ENCODE measurements at places on chromosomes 11 and 22. TPM values are rescaled to one million over a fixed set of nuclear protein-coding genes. Genes with fewer than 3 reads are reported as not detected.
A peak's percentile ranks its signal among the peaks of the same experiment; 100 is the strongest.

GRCh38 chr11:27075655-27076054 lies 35.0 kb downstream of the BBOX1 start:
- no peak for DNase-seq

DNA sequence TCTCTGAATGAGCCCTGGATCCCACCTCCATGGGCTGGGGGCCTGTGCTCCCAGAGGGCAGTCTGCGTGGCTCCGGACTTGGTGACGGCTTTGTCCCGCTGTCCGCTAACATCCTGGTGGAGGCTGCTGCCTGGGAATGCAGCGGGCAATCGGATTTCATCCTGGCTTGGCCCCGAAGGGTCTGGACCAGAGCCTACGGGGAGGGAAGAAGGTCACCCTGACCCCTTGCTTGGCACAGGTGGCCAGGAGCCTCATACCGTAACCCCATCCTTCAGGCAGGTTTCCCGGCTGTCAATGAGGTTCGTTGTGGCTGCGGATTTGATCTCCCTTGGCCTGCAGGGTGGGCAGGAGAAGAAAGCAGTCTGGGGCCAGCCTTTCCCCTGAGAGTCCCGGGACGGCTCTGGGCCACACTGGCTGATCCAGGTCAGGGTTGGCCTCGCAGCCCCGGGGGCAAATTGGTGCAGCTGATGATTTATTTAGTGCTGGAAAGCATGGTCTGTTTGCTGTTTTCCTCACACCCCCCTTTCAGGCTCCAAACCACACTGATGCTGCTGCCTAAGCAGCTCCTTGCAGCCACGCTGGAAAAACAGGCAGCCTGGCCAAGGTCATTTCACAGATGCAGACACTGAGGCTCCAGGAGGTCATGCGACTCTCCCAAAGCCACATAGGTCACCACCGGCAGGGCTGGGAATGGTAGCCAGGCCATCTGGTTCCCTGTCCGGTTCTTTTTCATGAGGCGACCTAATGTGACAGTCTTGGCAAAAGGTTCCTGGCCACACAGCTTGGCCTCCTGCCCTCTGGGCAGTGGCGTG lies 15.0 kb downstream of the PRDM11 start:
- no peak for DNase-seq

DNA sequence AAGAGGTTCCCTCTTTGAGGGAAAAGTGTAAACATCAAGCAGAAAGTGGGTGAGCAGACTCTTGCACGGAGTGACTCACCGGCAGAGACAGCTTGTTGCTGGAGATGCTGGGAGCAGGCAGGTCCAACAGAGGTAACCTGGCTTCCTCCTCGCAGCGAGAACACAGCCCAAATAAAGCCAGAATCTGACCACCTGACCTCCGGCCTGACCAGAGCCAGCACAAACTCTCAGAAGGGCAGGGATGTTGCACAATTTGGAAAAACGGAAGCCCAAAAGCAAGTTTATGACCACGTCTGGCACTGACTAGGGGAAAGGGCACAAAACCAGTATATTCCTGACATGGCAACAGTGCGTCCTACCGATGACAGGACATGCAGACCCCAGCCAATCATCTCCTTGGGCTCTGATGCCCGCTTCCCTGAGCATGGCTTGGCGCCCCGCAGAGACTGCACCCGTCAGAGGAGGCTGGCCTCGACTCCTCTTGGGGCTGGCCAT lies 5.4 kb downstream of the SMCO4 start:
- peak; percentile 26 for DNase-seq

DNA sequence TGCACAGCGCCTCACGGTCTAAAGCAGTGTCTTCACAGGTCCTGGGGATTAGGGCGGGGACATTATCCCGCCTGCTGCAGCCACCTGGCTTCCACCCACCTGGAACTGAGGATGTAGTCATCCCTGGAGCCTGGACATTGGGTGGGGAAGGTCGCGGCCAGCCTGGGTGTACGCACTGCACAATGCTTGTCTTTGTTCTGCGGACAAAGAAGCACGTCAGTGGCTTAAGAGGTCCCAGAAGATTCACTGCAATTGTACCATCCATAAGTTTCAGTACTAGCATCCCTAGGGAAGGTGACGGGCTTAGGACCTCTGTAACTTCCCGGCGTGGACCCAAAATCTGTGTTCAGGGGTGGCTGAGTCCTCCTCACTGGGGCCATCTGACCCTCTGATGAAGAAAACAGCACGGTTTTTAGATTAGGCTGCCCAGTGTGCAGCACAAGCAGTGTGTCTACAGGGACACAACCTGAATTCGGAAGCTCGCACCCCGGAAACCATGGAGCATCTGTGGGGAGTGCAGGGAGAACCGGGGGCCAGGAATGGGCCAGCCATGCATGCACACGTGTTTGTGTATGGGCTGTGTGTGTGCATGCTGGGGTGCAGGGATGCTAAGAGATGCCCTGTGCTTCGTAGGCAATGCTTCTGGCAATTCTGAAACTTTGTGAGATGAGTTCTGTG lies 342.6 kb upstream of the B3GAT1 start:
- no peak for DNase-seq

GRCh38 chr11:70883973-70884623 lies 368.3 kb downstream of the SHANK2 start:
- DNase-seq, result no peak

The DRD2 gene
- 6.8 TPM for total RNA-seq
